Mucosa of gallbladder (tissue), 1 donor: ENCODE measurements at places on chromosomes 1 and 21.

- DNase-seq = no peak
These were observed 32.5 kb upstream of the KIF1B start for GRCh38 chr1:10177876-10178275.

GRCh38 chr1:17425806-17426600 is 13.5 kb downstream of the RCC2 start:
- DNase-seq = no peak

GRCh38 chr1:80929868-80930508 is 870.7 kb upstream of the ADGRL2 start:
- DNase-seq = no peak

- DNase-seq = peak; percentile 90
These were observed 1.1 kb upstream of the GUCA2B start for GRCh38 chr1:42152119-42152518.

DNA sequence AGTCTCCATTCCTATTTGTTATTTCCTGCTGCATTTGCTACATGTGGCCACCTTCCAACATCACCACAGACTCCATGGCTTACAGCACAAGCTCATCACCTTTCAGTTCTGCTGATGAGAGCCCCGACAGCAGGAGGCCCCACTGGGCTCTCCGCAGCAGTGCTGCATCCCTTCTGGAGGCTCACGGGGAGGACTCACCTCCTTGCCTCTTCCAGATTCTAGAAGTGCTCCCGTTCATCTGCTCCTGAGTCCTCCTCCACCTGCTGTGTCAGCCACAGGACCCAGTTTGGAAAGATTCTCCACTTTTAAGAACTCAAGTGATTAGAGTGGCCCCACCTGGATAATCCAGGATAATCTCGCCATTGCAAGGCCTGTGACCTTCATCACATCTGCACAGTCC is 167.6 kb downstream of the PCBP3 start:
- no peak for DNase-seq

DNA sequence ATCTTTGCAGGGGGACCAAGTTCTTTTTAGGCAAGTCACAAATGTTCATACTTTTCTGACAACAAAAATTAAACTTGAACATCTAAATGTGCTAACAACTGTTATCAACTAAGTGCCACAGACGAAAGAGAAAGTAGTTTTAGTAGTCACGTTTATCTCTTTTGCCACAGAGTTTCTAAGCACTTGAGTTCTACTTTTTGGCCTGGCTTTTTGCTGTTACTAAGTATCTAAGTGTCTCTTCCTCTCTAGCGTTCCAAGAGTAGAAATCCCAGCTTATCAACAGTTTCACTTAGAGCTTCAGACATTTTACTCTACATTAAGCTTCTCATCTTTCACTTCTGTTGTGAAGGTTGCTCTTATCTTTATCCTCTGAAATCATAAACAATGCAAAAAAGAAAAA is 34.2 kb downstream of the GATAD2B start:
- no peak for DNase-seq

- no peak for DNase-seq
These were observed 5.5 kb downstream of the RIPK4 start for GRCh38 chr21:41761211-41761933.

GRCh38 chr1:199303035-199303434 is 664.2 kb downstream of the PTPRC start:
- DNase-seq = no peak

GRCh38 chr1:219123036-219123435 is 50.6 kb upstream of the LYPLAL1 start:
- no peak for DNase-seq

DNA sequence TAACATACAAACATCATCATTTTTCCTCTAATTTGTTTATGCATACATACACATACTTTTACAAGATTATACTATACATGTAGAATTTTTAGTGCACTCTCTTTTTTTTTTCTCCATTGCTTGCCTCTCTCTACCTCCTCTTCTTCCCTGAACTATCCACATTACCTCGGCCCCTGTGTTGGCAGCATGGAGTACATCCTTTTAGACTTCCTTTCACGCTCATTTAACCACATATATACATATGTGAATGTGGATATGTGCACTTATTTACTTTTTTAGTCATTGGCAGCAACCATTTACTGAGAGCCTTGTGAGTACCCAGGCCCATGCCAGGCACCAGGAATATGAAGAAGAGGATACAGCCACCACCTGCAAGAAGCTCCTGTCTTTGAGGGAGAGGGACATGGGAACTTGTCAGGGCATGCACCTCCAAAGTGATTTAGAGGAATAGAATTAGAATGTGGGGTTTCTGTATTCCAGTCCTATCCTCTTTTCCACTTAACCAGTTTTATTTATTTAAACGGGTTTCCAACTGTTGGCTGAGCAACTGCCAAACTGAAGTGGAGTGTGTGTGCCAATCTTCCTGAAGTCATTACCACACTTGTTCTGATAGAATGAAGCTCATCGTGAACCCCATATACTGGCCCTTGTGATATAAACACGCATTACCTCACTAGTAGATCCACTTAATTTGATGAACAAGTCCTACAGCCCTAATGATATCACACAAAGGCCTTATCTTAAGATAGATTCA is 212.6 kb downstream of the TNR start:
- no peak for DNase-seq

- DNase-seq = no peak
These were observed 7.7 kb upstream of the LMNA start for GRCh38 chr1:156106624-156107488.

DNA sequence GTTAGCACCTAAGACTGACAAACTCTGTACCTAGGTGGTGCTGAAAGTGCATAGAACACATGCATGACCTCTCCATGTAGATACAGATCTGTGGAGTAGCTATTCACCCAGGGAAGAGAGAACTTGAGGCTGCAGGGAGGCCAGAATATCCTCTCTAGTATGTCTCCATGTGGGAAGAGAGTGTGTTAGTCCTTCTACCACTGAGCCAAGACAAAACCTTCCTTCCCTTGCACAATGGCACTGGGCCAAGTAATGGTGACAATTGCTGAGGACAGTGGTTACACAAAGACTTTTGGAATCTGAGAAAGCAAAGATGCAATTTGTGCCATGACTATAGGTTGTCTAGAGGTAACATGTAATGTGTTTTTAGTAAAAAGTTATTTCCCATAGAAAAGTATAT is 52.3 kb downstream of the C1orf198 start:
- peak; percentile 6 for DNase-seq

- DNase-seq = no peak
These were observed 152.2 kb downstream of the CLEC20A start for GRCh38 chr1:178344513-178345091.

GRCh38 chr1:209010475-209011230 is 572.9 kb upstream of the CAMK1G start:
- DNase-seq = no peak

DNA sequence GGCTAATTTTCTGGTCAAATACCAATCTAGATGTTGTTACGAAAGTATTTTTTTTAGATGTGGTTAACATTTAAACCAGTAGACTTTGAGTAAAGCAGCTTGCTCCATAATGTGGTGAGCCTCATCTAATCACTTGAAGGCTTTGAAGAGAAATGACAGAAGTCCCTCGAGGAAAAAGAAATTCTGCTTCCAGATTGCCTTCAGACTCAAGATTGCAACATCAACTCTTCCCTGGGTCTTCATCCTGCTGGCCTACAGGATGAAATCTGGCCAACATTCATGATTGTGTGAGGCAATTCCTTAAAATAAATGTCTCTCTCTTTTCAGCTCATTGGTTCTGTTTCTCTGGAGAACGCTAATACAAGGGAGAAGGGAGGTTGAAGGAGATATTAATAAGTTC is 32.5 kb upstream of the SSX2IP start:
- DNase-seq = no peak

DNA sequence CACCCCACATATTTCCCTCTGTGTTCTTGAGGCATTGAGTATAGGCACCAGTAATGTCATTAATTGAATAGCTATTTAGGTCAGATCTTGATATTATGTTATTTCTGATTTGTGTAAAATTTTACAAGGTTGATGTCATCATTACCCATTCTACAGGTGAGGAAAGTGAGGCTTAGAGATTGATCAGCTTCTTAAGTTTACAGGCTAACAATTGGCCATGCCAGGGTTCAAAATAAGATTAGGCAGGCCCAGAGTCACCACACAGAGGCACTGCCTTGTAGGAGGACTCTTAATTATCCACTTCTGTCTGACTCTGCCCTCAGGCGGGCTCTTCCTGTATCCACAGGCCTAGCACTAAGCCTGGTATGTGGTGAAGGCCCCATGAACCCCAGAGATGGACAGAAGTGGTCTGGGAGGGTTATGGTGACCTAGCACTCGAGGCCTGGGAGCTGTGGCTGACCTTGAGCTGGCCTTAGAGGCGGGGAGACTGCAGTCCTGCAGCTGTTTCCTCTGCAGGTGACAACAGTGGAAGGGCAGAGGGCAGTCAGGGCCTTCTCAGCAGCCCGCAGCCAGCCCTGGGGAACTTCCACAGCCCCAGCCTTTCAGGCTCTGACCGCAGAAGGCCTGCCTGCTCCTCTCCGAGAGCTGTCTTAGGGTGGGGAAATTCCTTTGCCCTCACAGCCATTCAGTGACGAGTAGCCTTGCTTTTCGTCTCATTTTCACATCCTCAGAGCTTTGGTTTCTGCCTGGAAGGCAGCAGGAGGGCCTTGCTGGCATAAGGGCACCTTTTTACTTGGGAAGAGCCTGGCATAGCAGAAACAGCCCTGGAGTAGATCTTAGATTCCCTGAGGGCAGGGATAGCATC is 12.2 kb downstream of the ZDHHC18 start:
- DNase-seq = no peak

DNA sequence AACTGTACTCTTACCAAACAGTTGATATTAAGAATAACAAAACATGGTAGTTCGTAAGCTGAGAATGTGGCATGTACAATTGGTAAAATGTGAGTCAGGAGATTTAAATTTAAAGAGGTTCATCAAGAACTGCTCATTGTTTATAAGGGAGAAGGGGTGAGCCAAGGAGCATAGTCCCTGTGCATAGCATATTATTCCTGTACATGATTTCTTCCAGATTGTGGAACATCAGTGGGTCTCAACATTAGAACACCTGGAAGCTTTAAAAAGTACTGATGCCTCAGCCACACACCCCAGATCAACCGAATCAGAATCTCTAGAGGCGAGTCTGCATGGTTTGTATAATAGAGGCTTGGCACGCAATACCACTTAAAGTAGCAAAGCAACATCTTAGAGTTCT is 56.1 kb downstream of the KCTD3 start:
- no peak for DNase-seq

DNA sequence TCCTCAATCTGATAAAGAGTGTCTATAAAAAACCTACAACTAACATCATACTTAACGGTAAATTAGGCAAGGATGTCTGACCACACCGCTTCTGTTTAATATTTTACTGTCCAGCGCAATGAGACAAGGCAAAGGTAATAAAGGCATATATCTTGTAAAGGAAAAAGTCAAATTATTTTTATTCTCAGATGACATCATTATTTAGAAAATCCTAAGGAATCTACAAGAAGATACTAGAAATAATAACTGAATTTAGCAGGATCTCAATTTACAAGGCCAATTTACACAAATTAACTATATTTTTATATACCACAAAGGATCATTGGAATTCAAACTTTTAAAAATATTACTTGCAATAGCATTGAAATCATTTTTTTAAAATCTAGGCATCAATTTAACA is 29.4 kb downstream of the GJA4 start:
- no peak for DNase-seq

DNA sequence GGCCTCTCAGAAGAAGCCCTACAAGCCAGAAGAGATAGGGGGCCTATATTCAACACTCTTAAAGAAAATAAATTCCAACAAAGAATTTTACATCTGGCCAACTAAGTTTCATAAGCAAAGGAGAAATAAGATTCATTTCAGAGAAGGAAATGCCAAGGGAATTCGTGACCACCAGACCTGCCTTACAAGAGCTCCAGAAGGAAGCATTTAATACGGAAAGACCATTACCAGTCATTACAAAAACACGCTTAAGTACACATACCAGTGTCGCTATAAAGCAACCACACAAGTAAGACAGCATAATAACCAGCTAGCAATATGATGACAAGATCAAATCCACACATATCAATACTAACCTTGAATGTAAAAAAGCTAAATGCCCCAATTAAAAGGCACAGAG is 704.9 kb upstream of the CHRM3 start:
- DNase-seq = no peak

DNA sequence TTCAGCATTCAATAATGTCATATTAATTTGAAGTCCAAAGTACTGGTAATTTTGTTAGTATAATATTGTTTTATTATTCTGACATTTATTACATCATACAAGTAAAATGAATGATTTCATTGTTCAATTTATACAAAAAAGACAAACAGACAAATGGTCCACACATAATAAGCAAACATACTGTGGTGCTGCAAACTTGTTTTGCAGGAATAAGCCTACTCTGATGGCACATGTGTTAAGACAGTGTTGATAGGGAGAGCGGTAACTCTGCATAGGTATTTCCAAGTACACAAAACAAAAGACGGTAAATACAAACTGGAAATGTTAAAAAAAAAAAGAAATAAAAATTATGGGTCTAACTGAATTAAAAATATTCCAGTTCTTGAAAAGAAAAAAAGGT is 59.7 kb upstream of the DPYD start:
- DNase-seq = no peak

- no peak for DNase-seq
These were observed 19.1 kb downstream of the CDC42BPA start for GRCh38 chr1:227299241-227299627.

DNA sequence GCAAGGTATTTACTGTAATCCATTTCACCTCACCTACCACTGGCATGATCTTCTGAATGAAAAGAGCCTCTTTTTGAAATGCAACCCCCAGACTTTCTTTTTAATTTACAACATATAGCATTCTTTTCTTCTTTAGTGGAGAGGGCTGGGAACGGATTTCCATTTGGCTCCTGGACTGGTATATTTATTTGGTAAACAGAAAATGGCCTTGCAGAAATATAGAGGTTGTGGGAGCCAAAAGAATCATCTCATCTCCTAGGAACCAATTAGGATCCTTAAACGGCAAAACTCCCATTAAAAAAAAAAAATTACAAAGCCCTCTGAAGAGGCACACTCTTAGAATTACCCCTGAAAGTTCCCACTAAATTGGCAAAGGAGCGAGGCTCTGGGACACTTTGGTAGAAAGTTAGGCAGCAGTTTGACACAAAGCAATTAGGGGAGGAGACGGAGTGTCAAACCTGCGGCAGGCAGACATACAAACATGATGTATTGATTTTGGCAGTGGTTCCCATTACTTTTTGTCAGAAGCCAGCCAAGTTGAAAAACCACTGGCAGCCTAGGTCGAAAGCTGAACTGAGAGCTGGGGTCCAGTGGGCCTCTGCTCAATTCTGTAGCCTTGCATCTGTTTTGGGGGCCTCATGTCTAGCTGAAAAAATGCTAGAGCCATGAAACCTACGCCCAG is 135.1 kb upstream of the MAGI3 start:
- peak; percentile 43 for DNase-seq
